Right atrium auricular region (tissue), 2 donors: ENCODE measurements at places on chromosomes 2 and 18. TPM values are rescaled to one million over a fixed set of nuclear protein-coding genes. Genes with fewer than 3 reads are reported as not detected.

GRCh38 chr2:71795486-71795885 is 342.1 kb downstream of the DYSF start:
- no peaks in the 10 kb centered on the region for H3K36me3 ChIP-seq
- no peak for DNase-seq
- H3K27ac ChIP-seq: no peak overlapping the region
- H3K4me3 ChIP-seq: no peak overlapping the region

DNA sequence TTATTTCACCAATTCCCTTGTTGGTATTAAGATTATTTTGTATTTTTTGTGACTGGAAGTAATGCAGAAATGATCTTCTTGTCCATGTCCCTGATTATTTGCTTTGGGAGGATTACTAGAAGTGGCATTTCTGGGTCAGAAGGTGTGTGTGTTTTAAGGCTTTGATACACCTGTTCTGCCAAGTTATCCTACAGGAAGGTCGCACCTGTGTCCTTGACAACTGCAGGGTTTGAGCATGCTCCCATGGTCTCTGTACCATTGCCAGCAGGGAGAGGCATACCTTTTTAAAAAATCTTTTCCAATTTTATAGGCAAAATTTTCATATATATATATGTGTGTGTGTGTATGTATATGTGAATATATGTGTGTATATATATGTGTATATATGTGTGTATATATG is 29.7 kb downstream of the KDM3A start:
- no peak overlapping the region for H3K27ac ChIP-seq
- H3K4me3 ChIP-seq: no peak overlapping the region
- DNase-seq: no peak
- H3K36me3 ChIP-seq: peaks cover 91% of the 10 kb centered on the region
- H3K4me1 ChIP-seq: peaks cover 7% of the 10 kb centered on the region
- no peaks in the 10 kb centered on the region for H3K27me3 ChIP-seq

DNA sequence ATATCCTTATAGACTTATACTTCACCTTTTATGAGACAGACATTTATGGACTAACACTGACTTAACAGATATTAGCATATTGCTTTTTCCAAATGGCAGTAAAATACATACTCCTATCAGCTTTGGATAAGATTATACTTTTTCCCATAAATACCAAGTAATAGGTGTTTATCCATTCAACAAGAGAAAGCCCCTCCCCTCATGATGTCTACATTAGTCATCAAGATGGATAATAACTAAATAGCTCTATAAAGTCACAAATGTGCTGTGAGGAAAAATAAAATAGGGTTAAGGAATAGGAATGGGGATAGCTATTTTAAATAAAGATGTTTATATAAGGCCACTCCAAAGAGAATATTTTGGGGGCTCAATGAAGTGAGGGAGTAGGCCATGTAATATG is 39.4 kb downstream of the CSRNP3 start:
- no peak for DNase-seq
- H3K36me3 ChIP-seq: no peaks in the 10 kb centered on the region
- no peaks in the 10 kb centered on the region for H3K27me3 ChIP-seq
- H3K27ac ChIP-seq: no peak overlapping the region

GRCh38 chr2:14693874-14694273 is 61.4 kb downstream of the LRATD1 start:
- H3K4me1 ChIP-seq: no peaks in the 10 kb centered on the region
- H3K36me3 ChIP-seq: no peaks in the 10 kb centered on the region
- no peak overlapping the region for H3K27ac ChIP-seq
- no peak for DNase-seq
- no peak overlapping the region for H3K4me3 ChIP-seq
- no peaks in the 10 kb centered on the region for H3K27me3 ChIP-seq

DNA sequence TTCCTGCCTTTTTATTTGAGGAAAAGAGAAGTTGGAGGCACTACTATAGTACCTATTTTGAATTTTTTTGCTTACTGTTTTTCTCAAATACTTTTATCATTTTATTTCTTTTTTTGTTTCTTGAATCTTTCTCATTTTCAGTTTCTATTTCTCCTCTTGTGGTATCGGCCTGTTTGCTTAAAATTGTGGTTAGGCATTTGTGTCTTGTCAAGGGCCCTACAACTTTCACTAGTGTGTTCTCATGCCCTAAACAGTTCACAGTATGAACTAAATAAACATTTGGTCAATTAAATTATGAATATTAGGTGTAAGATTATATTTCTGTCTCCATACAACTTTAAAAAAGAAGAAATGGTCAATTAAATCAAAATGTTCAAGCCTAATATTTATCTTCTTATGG is 613.5 kb downstream of the MBD2 start:
- DNase-seq: no peak
- no peaks in the 10 kb centered on the region for H3K36me3 ChIP-seq
- no peaks in the 10 kb centered on the region for H3K27me3 ChIP-seq

- DNase-seq: no peak
- H3K27me3 ChIP-seq: no peaks in the 10 kb centered on the region
- no peaks in the 10 kb centered on the region for H3K36me3 ChIP-seq
- H3K4me3 ChIP-seq: no peak overlapping the region
- no peak overlapping the region for H3K27ac ChIP-seq
Measured at GRCh38 chr18:24846138-24846537, 385.7 kb downstream of the HRH4 start.

GRCh38 chr2:156333274-156333950 is 891 bp upstream of the NR4A2 start:
- peak overlapping the region; percentile 99 for H3K27ac ChIP-seq
- DNase-seq: no peak
- H3K4me1 ChIP-seq: peaks cover 29% of the 10 kb centered on the region
- no peaks in the 10 kb centered on the region for H3K36me3 ChIP-seq
- no peaks in the 10 kb centered on the region for H3K27me3 ChIP-seq
- peak overlapping the region; percentile 73 for H3K4me3 ChIP-seq

DNA sequence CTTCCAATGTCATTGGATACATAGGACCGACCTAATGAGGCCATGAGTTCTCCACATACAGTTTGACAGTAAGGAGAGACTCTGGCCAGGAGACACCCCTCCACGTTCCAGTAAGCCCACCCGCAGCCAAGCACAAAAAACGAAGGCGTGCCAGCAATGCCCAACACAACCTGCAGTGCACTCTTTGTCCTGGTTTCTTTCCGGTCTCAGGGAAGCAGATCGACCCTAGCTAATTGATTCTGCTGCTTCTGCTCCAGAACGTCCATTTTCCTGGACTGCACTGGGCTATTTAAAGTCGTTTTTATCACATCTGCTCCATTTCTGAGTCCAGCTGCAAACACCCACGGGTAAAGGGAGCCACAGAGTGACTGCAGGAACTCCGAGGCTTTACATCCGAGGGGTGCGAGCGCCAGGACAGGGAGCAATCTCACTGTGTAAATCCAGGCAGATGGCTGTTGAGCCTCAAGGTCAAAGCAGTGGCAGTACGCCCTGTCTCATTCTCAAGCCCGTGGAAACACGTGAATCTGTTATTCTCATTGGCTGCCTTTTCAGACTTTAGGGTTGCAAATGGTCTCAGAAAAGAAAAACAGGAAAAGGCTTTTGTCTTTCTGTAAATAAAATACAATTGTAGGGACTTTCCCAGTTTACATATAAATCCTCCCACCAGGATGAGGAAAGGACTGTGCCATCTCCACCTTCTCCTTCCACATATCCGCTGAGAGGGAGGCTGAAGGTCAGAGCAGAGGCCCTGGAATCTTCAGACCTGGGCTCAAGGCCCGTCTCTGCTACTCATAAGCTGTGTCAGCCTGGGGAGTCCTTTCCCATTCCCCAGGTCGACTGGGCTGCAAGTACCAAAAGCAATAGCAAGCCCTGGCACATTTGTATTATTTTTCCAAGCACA is 40.7 kb downstream of the TMEM163 start:
- H3K4me1 ChIP-seq: peaks cover 32% of the 10 kb centered on the region
- no peaks in the 10 kb centered on the region for H3K36me3 ChIP-seq
- DNase-seq: no peak
- H3K27ac ChIP-seq: peak overlapping the region; percentile 70
- no peak overlapping the region for H3K4me3 ChIP-seq

DNA sequence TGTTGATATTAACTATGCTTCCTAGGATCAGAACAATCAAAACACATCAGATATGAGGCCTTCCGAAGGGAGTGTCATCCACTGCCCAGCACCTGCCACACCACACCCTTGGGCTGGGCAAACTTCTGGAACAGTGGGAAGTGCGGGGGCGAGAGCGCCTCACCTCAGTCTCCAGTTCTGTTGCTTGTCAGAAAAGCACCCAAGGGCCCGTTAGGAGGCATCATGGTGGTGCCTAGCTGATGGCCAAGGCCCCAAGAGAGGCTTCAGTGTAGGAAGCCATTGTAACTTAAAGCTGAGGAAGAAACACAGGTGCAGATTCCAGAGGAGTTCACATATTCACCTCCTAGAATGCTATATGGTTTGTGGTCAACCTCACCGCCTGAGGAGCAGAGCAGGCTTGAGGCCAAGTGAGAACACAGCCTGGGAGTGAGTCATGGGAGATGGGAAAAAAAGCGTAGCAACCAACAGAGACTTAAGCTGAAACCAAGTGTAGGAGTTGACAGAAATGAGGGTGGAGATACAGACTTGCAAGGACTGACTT is 85.1 kb upstream of the ATL2 start:
- no peaks in the 10 kb centered on the region for H3K4me1 ChIP-seq
- H3K27me3 ChIP-seq: no peaks in the 10 kb centered on the region
- no peak overlapping the region for H3K4me3 ChIP-seq
- no peak for DNase-seq

- no peaks in the 10 kb centered on the region for H3K27me3 ChIP-seq
- H3K4me3 ChIP-seq: no peak overlapping the region
- no peaks in the 10 kb centered on the region for H3K36me3 ChIP-seq
- no peak overlapping the region for H3K27ac ChIP-seq
- no peak for DNase-seq
- H3K4me1 ChIP-seq: no peaks in the 10 kb centered on the region
Measured at GRCh38 chr2:45960057-45960863, 308.8 kb downstream of the PRKCE start.

DNA sequence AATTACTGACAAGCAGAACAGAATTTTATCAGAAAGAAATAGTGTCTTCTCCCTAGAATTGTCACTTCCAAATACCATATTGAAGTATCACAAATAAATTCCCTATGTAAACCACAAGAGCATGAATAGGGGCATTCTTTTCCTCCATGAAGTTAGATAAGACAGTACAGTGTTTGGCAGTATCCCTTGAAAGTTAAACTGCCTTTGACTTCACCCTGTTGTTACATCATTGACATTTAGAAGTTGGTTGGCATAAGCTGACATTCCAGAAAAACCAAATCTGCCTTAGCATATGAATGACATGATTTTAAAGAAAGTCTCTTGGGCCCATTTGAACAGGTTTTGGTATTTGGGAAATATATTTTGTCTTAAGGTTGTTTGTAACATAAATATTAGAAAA is 50.2 kb upstream of the OSR1 start:
- H3K27ac ChIP-seq: no peak overlapping the region
- no peak for DNase-seq
- H3K4me3 ChIP-seq: no peak overlapping the region
- H3K36me3 ChIP-seq: no peaks in the 10 kb centered on the region
- H3K27me3 ChIP-seq: no peaks in the 10 kb centered on the region

DNA sequence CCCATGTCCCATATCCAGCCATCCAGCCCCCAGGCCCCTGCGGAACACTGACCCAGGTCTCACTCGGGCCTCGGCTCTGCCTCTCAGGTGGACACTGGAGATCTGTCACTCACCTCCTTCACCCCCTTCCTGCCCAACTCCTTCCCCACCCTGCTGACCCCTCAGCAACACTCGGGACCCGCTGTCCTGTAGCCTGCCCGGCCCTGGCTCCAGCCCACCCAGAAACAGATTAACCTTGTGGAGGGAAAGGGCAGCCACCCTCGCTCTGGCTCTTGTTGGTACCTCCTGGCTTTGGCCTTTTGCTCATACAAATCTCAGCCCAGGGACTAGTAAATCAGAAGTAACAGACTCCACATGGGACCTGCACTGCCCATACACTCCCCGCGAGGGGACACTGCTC is 29.8 kb upstream of the PRLH start:
- no peaks in the 10 kb centered on the region for H3K4me1 ChIP-seq
- no peaks in the 10 kb centered on the region for H3K36me3 ChIP-seq
- no peak for DNase-seq
- no peak overlapping the region for H3K4me3 ChIP-seq

DNA sequence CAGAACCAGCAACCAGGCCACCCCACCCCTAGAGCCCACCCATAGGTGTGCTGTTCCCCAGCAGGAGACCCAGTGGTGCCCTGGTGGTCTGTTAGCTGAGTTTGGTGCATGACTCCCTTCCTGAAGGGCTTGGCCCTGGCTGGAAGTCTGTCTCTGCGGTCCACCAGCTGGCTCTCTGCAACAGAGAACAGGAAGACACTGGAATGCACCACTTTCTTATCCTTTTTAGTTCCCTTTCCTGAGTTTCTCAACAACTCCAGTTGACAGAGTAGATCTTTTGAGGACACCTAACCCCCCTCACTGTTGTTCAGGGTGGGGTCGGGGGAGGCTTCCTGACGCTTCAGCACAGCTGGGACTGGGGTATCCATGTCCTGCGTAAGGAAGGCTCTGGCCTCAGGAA is 11.9 kb upstream of the RPL37A start:
- H3K4me3 ChIP-seq: no peak overlapping the region
- H3K27ac ChIP-seq: no peak overlapping the region
- no peaks in the 10 kb centered on the region for H3K27me3 ChIP-seq

DNA sequence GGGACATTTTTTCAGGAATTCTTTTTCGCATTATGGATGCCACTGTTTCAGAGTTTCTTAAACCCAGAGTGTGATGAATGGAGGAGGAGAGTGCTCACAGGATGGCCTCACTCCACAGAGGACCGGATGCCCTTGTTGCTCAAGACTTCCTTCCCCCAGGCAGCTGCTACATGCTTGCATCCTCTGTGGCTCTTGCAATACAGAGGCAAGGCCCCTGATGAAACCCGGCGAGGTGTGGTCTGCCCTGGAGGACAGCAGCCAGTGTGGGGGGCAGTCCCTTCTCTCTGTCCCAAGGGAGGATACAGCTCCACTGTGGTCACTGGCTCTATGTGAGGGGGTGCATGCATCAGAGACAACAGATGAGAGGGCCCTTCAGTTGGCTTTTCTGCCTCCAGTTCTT is 109.6 kb downstream of the SH3RF3 start:
- peak; percentile 88 for DNase-seq
- no peaks in the 10 kb centered on the region for H3K36me3 ChIP-seq
- H3K27ac ChIP-seq: peak overlapping the region; percentile 23

DNA sequence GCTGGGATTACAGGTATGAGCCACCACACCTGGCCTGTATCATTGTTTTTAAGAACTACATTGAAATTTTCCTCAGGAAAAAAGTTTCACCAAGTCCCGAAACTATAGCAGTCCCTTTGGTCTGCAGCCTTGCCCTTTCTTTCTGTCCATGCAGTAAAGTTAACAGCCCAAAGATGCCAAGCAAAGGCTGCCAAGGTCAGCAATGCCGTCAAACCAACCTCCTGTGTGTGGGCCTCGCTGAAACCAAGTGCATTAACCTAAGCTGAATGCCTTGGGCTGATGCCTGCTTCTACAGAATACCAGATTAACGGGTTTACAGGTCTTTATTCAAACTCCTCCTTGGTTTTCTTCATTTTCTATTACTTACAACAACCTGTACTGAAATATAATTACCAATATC is 73.1 kb downstream of the EIF5B start:
- peaks cover 64% of the 10 kb centered on the region for H3K36me3 ChIP-seq
- no peak overlapping the region for H3K4me3 ChIP-seq
- DNase-seq: no peak
- no peak overlapping the region for H3K27ac ChIP-seq
- H3K4me1 ChIP-seq: no peaks in the 10 kb centered on the region

The IL37 gene
- total RNA-seq: not detected

The TOGARAM2 gene
- 2.0 TPM for total RNA-seq

The FBXO41 gene
- 1.7 TPM for total RNA-seq

The COL3A1 gene
- total RNA-seq: 608 TPM

The ZBTB7C gene
- 7.7 TPM for total RNA-seq

The LDAH gene
- 6.0 TPM for total RNA-seq

The LRRC30 gene
- total RNA-seq: not detected

The FBXO36 gene
- 1.3 TPM for total RNA-seq
